ENCODE measurements at places on chromosomes 4 and X.

- no peak for DNase-seq
Observed at GRCh38 chr4:13940921-13941320, 313.4 kb upstream of the BOD1L1 start.

GRCh38 chrX:97402903-97403302 is 519.2 kb downstream of the RPA4 start:
- no peak for DNase-seq

DNA sequence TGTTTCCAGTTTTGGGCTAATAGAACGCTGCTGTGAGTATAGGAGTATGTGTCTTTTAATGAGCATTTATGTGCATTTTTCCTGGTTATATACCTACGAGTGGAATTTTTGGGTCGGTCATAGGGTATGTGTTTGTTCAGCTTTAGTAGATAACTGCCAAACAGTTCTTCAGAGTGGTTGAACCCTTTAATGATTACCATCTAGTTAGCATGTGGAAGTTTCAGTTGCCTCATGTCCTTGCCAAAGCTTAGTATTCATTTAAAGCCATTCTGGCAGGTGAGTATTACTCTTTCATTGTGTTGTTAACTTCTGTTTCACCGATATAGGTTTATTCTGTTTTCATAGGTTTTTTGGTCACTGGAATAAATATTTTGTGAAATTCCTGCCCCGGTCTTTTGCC is 229.1 kb downstream of the ARHGAP10 start:
- no peak for DNase-seq

DNA sequence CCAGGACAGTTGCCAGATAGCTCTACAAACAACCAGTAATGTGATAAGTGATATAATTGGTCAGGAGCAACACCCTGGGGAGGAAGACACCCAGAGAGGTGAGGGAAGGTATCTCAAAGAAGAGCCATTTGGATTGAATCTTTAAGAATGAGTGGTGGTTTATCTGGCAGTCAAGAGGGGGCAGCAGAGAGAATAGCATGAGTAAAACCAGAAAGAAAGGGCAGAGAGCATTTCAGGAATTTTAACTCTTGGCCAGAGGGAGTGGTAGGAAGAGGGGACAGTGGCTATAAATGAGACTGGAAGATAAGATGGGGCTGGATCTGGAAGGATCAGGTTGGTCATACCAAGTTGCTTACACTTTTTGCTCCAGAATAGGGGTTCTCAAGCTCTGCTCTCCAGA is 5.9 kb upstream of the SEPTIN6 start:
- peak; percentile 51 for DNase-seq

DNA sequence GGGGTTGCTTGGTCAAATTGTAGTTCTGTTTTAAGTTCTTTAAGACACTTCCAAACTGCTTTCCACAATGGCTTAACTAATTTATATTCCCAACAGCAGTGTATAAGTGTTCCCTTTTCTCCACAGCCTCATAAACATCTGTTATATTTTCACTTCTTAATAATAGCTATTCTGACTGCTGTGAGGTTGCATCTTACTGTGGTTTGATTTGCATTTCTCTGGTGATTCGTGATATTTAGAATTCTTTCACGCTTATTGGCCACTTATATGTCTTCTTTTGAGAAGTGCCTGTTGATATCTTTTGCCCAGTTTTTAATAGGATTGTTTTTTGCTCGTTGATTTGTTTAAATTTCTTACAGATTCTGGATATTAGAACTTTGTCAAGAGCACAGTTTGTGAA is 278.6 kb upstream of the ITM2A start:
- no peak for DNase-seq

GRCh38 chr4:14445882-14446281 is 556.4 kb upstream of the CPEB2 start:
- DNase-seq: no peak

DNA sequence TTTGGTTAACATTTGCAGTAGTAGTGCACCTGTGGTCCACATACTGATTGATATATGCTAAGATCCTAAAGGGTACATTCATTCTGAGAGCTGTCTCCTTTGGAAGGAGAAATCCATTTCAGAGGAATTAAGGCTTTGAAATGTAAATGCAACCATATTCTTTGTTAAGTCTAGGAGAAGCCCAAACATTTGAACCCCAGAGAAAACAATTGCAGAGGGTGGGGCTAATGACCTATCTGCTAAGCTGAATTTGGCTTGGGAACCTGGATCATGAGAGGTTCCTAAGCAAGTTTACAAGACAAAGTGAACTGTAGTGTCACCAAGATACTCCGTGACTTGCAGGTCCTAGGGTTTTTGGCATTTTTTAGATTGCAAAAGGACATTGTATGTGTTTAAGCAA is 41.2 kb downstream of the LAS1L start:
- DNase-seq: no peak

DNA sequence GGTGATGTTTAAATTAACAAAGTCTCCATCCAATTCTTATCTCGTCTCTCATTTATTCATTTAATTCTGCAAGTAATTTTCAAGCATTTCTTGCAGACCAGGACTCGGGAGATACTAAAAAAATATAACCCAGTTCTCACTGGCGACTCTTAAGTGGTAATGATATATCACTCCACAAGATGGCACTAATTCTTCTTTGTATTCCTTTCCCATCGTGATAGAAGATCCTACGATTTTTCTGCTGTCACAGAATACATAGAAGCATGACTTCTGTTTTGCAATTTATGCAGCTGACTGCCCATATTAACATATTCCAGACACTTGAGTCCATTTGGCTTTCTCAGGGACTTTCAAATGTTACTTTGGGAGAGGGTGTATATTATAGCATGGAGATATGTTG is 64.0 kb upstream of the FGF13 start:
- no peak for DNase-seq

- no peak for DNase-seq
Observed at GRCh38 chrX:112863850-112864249, 23.2 kb upstream of the AMOT start.

GRCh38 chrX:45454290-45454689 is 253.6 kb upstream of the DIPK2B start:
- no peak for DNase-seq

- no peak for DNase-seq
Observed at GRCh38 chrX:115189646-115190635, 731 bp downstream of the RBMXL3 start.

DNA sequence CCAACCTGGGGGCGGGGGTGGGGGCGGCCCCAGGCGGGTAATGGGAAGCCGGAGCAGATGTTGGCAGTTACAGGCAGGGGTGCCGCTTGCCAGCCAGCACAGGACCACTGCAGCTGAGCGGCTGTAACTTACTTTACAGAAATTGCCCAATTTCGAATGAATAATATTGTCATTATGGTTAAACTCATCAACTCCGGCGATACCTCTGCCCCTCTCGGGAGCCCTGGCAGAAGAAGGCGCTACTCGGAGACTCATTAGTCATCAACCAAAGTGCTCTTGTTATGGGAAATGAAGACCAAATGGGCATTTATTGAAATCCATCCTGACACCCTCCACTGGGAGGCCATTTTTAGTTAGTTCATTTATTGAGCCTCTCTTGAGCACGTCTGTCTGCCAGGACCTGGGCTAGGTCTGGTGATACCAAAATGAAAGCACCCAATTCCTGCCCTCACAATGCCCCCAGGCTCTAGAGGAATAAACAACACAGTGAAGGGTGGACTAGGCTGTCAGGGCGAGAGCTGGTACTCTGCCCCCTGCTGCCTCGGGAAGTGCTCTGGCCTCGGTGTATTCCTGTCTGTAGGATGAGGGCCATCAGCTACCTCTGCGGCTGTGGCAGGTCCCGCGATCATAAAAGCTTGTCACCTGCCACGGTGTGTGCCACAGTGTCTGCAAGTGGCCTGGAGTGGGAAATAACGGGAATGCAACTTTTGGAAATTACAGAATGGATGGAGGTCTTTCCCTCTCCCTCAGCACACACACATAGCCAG is 159.1 kb upstream of the PSAPL1 start:
- no peak for DNase-seq

DNA sequence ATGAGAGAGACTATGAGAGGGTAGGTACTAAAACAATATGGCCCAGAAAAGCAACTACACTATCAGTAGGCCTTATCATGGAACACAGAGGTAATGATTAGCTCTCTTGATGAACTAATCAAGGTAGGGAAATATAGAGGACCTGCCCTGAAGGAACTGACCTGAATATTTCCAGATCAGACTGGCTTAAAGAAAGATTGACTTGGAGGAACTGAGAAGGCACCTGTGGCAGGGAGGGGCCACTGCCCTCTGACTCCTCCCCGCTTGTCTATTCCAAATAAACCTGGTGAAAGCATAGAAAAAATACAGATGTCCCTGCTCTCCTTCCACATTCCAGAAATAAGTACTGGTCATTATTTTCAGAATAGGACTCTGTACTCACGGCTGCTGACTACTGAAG is 5.5 kb downstream of the RPS6KA6 start:
- DNase-seq: no peak

- peak; percentile 40 for DNase-seq
Observed at GRCh38 chrX:124239324-124239723, 93.1 kb upstream of the TEX13D start.

GRCh38 chrX:9788911-9789310 is 2.7 kb downstream of the SHROOM2 start:
- DNase-seq: no peak

DNA sequence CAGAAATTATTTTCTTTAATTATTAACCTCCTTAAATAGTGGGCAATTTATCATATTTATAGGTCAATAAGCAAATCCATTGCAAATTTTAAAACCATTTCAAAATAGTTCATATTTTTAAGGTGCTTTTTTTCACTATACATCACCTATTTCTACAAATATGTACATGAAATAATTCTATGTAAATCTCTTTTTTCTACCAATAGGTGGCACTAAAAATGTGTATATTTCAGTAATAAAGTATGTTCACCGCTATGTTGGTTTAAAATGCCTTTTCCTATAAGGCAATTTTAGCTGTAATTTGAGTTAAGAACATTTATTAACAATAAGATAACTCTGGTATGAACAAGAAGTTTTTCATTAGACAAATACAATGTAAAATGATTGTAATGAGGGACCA is 672.2 kb downstream of the KCTD8 start:
- no peak for DNase-seq

DNA sequence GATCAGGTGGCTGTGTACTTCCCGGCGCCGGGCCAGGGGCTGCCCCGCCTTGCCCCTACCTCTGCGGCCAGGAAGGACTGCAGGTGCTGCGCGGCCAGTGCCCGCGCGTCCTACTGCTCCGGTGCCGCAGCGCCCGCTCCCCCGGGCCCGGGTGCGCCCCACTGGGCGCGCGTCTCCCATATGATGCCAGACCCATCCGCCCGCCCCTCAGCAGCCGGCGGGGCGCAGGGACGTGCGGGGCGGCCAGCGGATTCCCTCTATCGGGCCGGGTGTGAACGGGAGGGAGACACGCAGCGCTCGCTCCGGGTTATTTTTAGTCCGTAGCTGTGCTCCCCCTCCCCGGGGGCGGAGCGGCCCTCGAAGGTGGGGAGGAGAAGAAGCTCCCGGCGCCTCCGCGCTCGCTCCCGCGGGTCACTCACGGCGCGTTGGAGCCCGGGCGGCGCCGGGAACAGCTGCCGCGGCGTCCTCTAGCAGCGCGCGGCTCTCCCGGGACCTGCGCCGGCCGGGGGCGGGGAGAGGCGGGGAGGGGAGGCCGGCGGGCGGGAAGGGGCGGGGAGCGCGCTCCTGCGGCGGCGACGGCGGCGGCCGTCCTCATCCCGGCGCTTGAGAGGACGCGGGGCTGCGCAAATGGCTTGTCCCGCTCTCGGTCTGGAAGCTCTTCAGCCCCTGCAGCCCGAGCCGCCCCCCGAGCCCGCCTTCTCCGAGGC is 103.6 kb downstream of the UCHL1 start:
- no peak for DNase-seq

- DNase-seq: no peak
Observed at GRCh38 chr4:182697094-182697493, 220.1 kb downstream of the DCTD start.

DNA sequence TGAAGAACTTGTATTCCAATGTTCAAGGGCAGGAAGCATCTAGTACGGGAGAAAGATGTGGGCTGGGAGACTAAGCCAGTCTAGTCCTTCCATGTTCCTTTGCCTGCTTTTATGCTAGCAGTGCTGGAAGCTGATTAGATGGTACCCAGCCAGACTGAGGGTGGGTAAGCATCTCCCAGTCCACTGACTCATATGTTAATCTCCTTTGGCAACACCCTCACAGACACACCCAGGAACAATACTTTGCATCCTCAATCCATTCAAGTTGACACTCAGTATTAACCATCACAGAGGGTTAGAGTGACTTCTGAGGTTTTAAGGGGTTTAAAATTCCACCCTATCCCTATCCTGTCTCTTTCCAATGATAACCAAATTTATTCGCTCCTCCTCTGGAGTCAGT is 6.5 kb downstream of the HMGN5 start:
- DNase-seq: no peak

- no peak for DNase-seq
Observed at GRCh38 chr4:21819086-21819485, 129.5 kb downstream of the KCNIP4 start.

- DNase-seq: no peak
Observed at GRCh38 chrX:74521961-74522751, 92.3 kb downstream of the RLIM start.
